ENCODE measurements at places on chromosomes 3 and 15.

GRCh38 chr3:23263796-23264195 lies 60.7 kb downstream of the UBE2E2 start:
- DNase-seq, result no peak

DNA sequence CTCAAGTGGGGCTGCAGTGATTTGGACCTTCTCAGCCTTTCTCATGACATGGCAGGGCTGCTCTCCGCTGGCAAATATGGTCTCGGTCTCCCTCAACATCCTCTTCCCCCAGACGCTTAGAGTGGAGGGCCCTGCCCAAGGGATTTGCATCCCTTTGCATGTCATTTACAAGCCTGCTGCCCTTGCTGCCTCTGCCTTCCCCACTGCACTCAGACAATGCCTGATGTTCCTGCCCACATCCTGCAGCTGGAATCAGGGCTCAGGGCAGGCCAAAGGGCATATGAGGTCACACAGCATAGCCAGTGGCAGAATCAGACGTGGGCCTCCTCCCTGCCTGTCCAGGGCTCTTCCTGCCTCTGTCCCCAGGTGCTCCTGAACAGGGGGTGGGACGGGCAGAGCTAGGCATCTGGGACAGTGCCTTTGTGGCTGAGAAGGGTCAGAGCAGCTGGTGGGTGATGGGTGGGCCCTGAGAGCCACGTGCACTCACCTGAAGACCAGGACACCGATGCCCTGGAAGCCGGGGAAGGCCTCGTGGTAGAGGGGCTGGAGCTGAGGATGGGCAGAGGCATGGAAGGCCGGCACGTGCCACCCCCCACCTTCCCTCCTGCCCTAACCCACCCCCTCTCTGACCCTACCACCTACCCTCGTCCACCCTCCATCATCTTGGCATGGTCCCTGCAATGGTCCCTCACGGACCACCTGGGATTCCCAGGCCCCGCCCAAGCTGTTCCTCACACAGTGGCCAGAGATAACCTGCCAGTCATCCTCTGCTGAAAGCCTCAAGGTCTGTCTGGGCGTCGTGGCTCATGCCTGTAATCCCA lies 27.4 kb upstream of the GOLGA6C start:
- DNase-seq, result no peak

DNA sequence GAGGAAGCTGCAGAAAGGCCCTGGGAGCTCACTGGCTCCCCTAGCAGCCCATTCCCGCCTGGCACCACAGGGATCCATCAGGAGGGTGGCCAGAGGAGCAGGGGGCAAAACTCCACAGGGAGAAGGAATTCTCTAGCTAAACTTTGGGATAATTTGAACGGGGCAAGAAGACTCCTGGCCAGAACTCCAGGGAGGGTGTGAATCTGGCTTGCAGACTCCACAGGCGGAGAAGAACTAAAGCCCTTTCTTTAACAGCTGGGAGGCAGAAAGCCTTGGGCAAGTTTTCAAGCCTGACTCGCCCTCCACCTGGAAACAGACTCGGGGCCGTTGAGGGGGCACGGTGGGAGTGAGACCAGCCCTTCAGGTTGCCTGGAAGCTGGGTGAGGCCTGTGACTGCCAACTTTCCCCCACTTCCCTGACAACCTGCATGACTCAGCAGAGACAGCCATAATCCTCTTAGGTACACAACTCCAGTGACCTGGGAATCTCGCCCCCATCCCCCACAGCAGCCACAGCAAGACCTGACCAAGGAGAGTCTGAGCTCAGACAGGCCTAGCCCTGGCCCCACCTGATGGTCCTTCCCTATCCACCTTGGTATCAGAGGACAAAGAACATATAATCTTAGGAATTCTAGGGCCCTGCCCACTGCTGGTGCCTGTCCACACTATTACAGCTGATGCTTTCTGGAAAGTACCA lies 28.6 kb downstream of the SLC27A2 start:
- no peak for DNase-seq

DNA sequence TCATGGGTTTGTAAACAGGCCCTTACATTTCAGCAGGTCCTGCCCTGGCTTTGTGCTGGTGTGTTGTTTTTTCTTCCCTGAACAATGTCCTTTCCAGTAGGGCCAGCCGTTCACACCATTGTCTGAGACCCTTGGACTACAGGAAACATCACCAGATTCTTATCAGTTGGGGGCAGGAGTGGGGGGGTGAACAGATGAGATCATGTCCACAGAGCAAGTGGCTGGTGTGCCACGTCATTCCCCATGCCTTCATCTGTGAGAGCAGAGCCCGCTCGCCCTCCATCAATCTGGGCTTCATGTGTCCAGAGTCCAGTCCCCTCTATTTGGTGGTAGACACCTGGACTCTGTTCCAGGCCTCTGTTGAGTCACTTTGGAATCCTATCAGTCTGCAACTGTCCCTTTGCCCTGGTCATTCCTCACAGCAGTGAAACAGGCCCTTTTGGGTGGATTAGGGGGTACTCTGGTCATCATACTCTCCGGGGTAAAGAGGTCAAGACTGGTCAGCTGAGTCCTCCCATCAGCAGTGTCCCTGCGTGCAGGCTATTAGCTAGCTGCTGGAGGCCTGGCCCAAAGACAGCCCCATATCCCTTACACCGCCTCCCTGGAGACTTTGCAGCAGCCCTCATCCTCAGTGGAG lies 15.0 kb downstream of the SEMA3G start:
- no peak for DNase-seq

GRCh38 chr15:40633178-40633577 lies 39.1 kb downstream of the KNL1 start:
- DNase-seq, result no peak

DNA sequence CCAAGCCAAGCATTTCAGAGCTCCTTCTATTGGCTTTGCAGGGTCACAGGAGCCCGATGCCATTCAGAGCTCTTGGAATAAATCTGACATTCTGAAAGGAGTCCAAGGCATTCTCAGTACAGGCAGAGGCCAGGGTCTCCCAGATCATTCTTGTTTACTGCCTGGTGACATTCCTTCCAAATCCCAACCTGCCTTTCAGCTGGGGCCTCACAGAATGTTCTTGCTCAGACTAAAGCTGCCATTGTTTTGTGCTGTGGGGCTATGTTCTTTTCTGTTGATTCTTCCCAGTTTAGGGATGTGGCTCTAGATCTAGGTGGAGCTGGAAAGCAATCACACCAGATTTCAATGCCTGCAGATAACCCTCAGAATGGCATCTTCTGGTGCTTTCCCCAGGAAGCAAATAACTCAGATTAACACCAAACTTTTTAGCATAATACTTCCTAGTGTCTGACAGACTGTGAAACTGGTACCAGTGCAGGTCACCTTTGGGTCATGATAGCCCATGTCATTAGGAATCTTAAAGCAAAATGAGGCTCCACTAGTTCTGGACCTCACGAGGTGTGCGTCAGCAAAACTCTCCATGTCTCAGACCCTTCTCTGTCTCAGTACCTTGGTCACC lies 166.9 kb downstream of the CHST2 start:
- no peak for DNase-seq

DNA sequence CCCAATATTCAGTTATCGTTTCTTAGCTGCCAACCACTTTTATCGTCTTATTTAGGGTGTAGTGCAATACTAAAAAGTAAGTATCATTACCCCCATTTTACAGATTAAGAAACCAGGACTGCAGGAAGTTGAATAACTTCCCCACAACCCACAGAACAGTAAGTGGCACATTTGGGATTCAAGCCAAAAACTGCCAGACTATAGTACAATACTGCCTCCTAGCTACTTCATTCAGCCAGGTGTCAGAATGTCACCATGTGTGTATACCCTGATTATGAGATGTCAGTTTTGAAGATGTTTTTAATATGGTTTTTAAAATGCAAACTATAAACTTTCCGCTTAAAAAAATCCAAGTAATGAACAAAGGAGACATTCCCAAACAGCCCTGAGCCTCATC lies 74.2 kb upstream of the PROK2 start:
- peak; percentile 8 for DNase-seq

DNA sequence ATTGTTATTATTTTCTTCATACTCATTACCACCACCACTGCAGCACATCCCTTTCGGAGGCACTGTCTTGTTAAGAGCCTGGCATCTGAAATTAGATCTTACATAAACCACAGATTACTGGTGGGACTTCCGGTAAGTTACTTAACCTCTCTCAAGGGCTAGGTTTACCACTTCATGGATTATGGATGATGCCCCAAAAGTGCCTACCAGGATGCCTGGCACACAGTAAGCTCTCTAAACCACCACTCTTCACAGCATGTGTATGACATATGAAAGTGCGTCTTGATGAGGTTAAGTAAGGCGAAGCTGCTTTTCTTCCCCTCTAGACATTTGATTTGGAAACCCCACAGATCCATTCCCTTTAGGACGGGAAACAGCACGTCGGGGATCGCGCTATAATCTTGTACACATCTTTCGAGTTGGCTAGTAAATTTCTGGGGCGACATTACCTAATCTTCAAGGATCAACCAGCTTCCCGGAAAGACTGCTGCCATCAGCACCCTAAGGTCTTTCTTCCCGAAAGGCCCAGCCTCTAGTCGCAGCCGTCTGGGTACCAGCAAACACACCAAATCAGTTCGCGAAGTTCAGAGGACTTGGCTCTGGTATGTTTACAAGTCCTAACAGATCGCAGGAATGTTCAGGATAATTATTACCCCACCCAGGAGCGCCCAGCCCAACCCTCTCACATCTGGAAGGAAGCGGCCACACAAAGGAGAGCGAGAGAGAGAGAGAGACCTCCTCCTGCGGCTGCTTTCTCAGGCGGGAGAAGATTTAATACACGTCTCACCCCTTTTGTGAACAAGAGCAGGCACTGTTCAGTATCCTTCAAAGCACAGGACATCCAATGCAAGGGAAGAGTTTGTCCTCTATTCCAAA lies 155.1 kb upstream of the FRMD4B start:
- no peak for DNase-seq

DNA sequence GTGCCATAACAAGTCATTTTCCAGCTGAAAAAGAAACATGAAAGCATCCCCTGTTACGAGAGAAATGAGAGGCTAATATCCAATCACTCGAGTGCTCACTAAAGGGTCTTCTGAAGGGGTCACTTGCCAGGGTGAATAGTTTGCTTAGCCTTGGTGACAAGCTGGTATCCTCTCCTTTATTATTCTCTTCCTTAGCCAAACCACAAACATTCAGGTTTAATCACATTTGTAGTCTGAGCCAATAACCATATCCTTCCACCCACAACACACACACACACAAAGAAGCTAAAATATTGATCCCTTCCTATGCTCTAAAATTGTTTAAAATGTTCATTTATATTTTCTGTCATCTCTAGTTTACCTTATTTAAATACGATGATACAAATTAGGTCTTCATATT lies 240.5 kb upstream of the TMCO5A start:
- DNase-seq, result no peak

DNA sequence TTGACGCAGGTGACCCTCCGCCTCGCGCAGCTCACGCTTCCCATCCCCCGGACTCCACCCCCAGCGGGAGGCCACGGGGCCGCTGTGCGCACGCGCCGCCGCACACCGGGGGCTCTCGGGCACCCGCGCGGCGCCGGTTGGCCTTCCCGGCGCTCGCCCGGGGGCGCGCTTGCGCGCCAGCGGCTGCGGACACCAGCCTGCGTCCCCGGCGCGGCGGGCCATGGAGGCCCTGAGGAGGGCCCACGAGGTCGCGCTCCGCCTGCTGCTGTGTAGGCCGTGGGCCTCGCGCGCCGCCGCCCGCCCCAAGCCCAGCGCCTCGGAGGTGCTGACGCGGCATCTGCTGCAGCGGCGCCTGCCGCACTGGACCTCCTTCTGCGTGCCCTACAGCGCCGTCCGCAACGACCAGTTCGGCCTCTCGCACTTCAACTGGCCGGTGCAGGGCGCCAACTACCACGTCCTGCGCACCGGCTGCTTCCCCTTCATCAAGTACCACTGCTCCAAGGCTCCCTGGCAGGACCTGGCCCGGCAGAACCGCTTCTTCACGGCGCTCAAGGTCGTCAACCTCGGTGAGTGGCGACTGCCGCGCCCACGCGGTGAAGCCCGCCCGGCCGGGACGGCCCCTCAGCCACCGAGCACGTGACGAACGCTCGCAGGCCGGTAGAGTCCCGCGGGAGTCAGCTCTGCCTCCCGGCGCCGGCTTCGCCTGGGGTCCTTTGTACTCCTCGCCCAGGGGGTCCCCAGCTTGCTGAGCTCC lies at the start of gene C15orf61:
TSS of gene C15orf61 (plus strand) at position 103 of the 754 bp plus-strand sequence. CDS start at position 221, 118 bp downstream.
- no peak for DNase-seq

DNA sequence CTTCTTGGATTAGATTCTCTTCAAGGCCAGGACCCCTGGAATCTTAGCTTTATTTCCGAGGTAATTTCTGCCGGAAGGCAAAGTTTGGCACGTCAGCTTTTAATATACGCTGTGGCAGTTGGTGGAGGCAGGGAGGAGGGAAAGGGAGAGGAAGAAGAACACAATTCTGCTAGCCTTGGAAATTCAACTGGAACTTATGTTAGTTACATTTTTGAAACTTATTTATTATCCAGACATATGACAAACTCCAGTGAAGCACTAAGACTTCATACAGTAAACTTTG lies 100.1 kb upstream of the TSC22D2 start:
- DNase-seq, result peak; percentile 55

Measured in SK-N-MC (cell line).